HuH-7 (cell line): ENCODE measurements at places on chromosomes 5 and 9.

DNA sequence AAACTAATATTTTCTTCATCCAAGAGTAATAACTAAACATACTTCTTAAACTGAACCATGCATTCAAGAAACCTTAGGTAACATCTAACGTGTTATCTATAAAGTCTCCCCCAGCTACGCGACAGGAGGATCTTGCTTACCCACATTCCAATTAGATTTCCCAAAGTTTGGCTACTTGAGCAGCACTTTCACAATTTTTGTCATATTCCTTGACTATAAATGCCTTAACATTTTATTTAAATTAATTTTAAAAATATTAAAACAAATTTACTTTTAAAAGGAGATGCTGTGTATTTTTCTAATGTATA lies 25.3 kb upstream of the IFNE start:
- DNase-seq = no peak

GRCh38 chr5:99607124-99607523 lies 678.3 kb upstream of the CHD1 start:
- no peak for DNase-seq

DNA sequence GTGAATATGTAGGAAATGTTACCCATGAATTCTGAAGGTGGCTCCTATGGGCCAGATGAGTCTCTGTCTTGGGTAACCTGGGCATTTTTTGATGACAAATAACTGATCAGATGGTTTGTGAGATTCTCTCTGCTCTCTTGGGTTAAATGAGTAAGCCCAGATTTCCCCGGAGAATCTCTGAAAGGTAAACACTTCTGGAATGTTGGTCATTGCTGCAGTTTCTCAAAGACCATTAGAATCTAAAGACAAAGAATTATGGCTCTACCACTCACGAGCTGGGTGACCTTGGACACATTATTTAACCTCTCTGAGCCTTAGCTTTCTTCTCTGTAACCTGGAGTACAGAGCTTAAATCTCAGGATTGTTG lies 191.2 kb downstream of the DAB2IP start:
- DNase-seq = no peak

- DNase-seq = no peak
Measured at GRCh38 chr9:272251-273213, 57.9 kb downstream of the DOCK8 start.

GRCh38 chr5:125898851-125899405 lies 524.3 kb upstream of the GRAMD2B start:
- DNase-seq = no peak

- DNase-seq = no peak
Measured at GRCh38 chr9:136668983-136669790, 6.5 kb downstream of the EGFL7 start.

DNA sequence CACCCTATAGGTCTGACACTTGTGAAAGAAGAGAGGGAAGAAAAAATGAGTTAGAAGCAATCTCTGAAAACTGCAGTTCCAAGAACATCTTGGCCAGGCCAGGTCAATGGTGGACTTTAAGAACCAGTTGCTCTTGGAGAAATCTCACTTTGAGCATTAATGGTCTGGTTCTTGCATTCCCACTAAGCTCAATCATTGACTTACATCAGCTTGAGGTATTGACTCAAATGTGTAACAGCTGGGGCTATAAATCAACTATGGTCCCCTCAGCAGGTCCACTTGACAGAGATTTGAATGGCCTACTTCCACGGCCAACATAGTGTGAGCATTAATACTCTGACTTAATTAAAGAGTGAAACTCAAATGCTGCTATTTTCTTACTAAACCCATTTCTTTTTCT lies 357.8 kb upstream of the RGMB start:
- DNase-seq = no peak

DNA sequence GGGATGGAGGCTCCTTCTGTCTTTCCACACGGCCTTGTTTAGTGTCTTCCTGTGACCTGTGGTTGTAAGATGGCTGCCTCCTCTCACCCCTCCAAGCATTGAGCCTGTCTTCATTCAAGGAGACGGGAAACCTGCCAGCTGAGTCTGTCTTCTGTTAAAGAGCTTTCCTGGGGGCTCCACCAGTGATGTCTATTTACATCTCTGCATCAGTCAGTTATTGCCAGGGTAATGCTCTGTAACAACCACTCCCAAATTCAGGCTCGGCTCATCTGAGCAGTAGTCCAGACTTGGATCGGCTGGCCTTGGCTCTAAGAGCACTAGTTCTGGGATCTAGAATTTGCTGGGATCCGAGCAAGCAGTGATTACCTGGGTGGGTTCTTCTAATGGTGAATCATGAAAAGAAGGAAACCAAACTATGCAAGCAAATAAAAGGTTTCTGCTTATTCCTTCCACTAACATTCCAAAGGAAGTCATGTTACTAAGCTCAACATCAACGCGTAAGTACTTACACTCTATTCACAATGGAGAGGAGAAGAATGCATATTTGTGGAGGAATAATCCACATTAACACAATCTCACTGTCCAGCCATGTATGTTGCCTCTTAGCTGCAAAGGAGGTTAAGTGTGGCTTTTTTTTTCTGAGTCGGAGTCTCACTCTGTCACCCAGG lies 61.7 kb downstream of the GALNT12 start:
- DNase-seq = no peak

GRCh38 chr5:68849103-68849502 lies 244.7 kb upstream of the SLC30A5 start:
- DNase-seq = no peak
